ENCODE measurements at places on chromosomes 12 and 14.

DNA sequence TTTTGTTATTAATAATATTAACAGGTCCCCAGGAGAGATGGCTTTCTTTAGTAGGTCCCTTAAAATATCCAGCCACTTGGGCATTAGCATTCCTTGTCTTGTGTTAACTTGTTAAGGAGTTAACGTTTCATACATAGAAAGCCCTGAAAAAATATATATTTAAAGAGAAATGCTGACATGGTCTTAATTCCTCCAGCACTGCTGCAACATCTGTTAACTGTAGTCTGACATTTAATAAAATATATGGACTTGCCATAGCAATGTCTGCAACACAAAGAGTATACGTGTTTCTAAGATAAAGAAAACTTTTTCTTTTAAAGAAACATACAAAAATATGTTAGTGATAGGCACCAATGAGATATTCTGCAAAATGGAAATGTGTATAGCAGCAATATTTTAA is 10.0 kb downstream of the SLC38A4 start:
- DNase-seq, result no peak

GRCh38 chr12:62787023-62787422 is 147.9 kb downstream of the PPM1H start:
- no peak for DNase-seq

- no peak for DNase-seq
Measured at GRCh38 chr14:61940666-61941420, 178.6 kb downstream of the SNAPC1 start.

- no peak for DNase-seq
Measured at GRCh38 chr12:2624543-2625288, 170.1 kb upstream of the FKBP4 start.

DNA sequence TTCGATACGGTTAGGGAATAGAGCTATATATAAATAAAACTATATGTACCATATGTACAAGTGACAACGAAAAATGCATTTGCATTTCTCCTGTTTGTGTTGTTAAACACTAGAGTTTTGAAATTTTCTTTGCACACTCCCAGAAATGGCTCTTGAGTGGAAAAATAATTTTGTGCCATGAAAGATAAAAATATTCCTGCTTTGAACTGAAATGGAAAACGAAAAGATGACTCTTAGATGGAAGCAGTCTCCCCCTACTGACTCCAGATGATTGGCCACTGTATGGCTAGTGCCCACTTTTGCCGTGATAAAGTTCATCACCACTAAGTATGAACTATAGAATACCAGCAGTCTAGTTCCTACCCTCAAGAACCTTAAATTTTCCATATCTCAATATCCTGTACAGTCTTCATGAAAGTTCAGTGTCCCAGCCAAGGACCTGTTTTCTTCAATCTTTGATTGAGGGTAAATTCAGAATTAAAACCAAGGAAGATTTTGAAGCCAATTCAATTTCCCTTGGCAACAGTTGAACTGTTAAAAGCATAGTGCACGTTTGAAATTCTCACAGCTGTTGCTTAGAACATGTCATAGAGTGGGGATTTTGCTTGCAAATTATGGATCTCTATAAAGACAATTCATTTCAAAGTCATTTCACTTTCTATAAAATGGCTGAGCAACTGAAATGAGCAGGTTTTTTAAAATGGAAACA is 1.6 kb upstream of the PPP2R5E start:
- no peak for DNase-seq

DNA sequence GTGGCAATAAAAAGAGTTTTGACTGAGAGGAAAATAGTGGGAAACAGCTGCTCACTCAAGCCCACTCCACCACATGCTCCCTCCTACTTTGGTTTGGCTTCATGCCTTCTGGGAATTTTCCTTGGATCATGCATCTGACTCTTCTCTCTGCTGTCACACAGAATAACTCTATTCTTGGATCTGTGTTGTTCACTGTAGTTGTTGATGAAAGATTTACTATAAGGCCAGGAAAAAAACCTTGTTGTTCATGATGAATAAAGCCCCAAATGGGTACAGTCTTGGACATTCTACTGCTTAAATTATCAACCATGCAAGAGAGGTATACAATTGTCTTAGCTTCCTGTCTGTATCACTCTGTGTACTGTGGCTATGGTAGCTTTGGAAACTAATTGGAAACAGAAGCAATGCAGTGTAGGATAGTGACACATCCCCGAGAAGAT is 70.5 kb downstream of the TMX1 start:
- DNase-seq, result no peak

GRCh38 chr12:101933866-101934514 is 56.6 kb downstream of the DRAM1 start:
- no peak for DNase-seq

- no peak for DNase-seq
Measured at GRCh38 chr14:97633131-97633738, 836.1 kb downstream of the VRK1 start.

DNA sequence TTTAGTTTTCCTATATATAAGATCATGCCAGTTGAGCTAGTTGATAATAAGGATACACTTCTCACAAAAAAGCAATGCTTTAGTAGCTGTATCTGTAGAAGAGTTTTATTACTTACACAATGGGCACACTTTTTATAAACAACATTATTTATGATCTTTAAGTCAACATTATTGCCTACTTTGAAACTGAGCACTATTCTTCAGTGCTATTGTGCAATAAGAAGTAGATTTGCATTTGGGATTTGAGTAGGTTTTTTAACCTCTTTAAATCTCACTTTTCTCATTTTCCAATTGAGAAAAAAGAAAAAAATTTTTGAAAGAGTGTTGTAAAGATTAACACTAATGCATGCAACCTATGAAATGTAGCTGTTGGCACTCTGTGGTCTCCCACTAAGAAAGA is 1198.3 kb downstream of the GALC start:
- no peak for DNase-seq

DNA sequence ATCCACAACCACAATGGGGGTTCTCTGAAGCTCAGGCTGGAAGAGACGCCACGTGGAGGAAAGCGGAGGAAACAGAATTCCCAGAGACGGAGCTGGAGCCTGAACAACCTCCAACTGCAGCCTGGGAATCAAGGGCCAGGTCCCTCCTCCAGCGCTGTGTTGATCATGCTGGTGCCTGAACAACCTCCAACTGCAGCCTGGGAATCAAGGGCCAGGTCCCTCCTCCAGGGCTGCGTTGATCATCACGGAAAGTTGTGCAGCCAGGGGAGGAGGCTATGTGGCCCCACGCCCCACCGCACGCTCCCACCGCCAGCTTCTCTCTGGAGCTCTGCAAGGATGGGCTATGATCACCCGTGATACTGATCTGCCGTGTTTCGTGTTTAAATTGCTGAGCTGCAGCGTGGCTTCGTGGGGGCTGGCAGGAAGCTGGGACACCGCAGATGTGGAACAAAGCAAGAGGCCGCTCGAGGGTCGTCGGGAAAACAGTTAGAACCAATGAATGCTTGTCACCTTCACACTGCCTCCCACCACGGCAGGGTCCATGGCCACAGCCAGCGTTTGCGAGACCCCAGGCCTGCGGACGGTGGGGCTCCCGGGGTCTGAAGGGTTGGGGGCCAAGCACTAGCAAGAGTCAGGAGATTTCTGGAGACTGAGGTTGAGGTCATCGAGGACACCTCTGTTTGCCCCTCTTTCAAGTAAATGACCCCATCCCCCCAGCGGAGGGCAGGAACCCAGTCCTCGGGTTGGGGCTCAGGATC is 51.8 kb upstream of the FBRSL1 start:
- no peak for DNase-seq

DNA sequence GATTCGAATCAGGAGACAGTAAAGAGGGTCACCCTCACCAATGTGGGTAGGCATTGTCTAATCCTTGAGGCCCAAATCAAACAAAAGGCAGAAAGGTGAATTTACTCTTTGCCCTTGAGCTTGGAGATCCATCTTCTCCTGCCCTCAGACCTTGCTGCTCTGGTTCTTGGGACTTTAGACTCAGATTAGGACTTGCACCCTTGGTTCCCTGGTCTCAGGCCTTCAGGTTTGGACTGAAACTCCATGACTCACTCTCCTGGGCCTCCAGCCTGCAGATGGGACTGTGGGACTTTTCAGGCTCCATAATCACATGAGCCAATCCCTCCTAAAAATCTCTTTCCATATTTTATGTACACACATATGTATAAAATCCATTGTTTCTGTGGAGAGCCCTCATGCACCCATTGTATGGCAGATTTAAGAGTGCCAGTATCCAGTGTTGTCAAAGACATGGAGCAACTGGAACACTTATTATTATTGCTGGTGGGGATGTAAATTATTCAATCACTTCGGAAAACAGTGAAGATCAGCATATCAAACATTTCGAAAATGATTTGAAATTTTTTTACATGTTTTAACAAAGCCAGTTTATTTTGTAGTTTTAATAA is 48.7 kb downstream of the EID3 start:
- no peak for DNase-seq

GRCh38 chr14:87916103-87916885 is 76.7 kb downstream of the GALC start:
- no peak for DNase-seq

DNA sequence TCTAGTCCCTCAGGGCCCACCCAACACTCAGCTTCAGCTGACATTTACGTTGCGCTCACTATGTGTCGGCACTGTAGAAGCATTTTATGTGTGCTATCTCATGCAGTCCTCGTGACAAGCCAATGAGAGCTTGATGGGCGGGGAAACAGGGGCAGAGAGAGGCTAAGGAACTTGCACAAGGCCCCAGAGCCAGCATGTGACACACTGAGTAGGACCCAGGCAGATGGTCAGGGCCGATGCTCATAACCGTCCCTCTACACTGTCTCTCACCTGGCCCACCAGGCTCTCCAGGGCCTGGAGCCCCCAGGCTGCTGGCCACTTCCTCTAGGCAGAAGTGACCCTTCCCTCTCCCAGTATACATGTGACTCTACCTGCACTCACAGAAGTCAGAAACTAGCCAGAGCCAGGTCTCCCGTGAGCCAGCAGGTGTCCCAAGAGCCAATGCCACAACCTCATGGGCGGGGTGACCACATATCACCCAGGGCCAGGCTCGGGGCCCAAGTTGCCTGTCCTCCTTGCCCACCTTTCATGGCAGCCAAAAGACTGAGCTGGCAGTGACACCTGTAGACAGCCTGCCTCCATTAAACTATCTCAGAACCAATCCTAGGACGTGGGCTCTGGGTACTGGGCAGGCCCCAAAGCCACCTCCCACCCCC is 38.3 kb downstream of the TTC7B start:
- DNase-seq, result no peak

GRCh38 chr12:1779783-1780182 is 40.6 kb upstream of the LRTM2 start:
- DNase-seq, result no peak

- no peak for DNase-seq
Measured at GRCh38 chr12:64450711-64451486, 1.0 kb upstream of the TBK1 start.

- DNase-seq, result no peak
Measured at GRCh38 chr12:46487567-46488131, 115.1 kb upstream of the SLC38A2 start.

DNA sequence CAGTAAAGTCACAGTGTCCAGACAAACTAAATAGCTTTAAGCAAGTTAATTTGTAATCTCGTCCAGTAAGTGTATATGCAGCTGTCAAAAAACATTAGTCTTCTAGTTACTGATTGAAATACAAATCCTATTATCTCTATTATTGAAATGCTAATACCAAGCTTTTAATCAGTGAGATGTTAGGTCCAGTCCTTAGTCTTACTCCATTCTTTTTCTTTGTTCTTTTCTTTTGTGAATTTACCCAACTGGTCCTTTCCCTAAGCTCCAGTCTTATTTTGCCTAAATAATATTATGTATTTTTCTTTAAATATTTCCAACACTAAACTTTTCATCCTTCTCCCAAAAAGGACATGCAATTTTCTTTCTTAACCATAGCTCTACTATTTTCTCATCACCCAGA is 57.2 kb downstream of the TSPAN19 start:
- no peak for DNase-seq

DNA sequence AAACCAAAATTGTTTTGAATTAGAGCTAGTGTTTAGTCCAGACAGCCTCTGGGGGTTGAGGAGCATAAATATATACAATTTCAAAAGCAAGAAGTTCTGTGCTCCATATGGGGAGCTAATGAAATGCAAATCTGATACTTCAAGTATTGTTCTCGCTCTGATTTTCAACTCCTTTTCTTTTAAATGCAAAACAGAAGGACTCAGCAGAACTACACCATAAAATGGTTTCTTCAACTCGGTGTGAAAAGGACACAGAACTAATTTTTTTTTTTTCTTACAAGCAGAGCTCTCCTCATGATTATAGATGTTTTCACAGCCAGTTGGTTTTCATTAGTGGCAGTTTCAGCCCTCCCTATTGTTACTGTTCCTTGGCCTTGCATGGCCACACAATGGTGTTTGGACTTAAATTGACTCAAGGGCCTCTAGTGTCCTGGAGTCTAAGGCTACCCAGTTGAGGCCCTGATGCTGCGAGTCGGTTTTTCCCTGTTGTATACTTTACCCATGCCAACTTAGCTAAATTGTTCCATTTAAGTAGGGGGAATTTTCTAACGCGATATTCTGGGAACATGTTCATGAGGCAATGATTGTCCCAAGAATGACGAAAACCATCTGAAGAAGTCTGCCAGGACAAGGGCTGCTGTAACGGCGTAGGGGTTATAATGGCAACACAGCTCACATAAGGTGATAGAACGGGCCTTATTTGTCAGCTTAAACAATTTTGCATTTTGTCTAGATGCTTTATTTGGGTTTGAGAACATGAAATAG is 120.3 kb downstream of the GPR135 start:
- no peak for DNase-seq

DNA sequence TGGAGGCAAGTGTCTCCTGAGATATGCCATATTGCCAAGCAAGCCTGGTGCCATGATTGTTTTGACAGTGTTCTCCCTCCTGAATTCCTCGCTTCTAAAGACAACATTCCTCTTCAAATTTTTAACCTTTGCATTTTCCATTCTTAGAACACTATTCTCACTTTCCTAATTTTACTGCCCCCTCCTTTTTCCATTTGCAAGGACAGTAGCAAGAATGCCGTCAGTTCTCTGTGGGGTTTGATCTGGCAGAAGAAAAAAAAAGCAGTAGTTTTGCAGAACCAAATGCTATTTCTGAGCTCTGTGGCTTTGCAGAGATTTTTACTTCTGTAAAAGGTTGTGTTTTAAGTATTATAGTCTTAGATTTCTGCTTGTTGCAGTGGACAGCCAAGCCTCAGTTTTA is 295.2 kb downstream of the NUAK1 start:
- DNase-seq, result no peak

GRCh38 chr14:64800000-64800399 is 79.7 kb downstream of the SPTB start:
- DNase-seq, result no peak

GRCh38 chr14:74720526-74720925 is 7.6 kb downstream of the FCF1 start:
- no peak for DNase-seq

GRCh38 chr12:77372026-77372425 is 306.7 kb upstream of the E2F7 start:
- no peak for DNase-seq

GRCh38 chr14:54931101-54931500 is 28.5 kb upstream of the GCH1 start:
- DNase-seq, result no peak
